Activated naive CD8-positive, alpha-beta T cell treated with anti-CD3 and anti-CD28 coated beads, Interleukin-2, amount 50 U/mL, for 16 hours (primary cell): ENCODE measurements at places on chromosomes 7 and 10.

DNA sequence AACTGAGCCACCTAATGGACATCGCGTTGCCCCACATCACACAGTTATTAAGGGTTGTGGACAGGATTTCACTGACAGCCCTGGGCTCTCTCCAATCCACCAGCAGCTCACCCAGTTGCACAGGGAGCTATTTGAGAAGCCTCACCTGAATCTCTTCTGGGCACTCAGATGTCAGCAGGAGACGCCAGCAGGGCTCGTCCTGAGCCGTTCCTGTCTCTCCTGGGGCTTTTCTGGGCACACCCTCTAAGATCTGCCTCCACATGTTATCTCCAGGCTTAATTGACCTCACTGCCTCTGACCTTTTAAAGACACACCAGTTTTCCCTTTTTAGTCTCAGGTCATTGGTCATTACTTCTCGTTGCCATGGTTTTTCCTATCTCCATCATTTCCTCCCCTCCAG, 63.0 kb downstream of the GRID1 start:
- DNase-seq = no peak

DNA sequence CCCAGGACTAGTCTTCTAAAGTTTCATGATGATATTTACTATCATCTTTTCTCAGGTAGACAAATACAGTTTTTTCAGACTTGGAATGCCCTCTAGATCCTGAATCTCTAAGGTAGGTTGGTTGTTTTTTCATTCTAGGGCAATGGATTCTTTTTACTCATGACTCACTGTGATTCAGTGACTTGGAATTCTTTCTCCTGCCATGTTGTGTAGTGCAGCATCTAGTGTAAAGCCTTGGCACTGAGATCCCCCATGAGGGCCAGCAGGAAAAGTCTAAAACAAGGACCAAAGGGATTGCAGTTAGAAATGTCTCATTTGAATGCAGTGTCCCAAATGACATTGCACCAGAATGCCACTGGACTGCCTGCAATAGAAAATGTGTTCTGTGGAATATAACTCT, 430.4 kb downstream of the NEBL start:
- no peak for DNase-seq

- DNase-seq = no peak
These were observed 47.0 kb downstream of the TBATA start for GRCh38 chr10:70738006-70738760.

DNA sequence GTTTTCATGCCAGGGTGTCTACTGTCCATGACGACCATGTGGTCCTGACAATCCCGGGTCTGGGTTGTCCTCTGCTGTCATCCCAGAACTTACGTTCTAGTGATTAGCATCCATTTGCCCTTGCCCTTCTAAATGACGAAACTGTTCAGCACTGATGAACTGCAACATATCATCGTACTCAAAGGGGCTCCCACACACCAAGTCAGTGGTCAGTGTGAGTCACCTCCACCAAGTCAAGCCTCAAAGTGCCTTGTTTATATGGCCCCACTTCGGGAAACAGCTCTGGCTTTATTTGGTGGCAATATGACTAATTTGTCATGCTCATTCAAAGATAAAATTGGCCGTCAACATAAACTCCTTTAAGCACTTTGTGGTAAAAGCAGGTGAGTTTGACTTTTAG, 110.7 kb downstream of the FRMD4A start:
- no peak for DNase-seq

- peak; percentile 93 for DNase-seq
These were observed 38.2 kb downstream of the PRSS2 start for GRCh38 chr7:142808802-142809583.

DNA sequence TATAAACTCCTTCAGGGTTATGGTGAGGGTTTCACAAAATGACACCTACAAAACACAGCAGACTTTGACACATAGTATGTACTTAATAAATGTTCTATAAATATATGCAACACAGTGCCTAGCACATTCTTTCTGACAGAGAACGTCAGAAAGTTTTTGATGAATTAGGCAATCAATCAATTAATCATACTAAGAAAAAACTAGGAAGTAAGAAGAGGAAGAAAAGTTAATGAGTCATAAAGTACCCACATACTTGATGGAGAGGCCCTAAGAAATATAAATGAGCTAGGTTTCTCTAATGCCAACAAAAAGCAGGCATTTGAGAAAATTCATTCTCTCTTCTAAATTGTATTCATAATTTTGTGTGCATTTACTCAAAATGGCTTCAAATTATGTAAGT, 192.7 kb upstream of the VWC2 start:
- DNase-seq = no peak

DNA sequence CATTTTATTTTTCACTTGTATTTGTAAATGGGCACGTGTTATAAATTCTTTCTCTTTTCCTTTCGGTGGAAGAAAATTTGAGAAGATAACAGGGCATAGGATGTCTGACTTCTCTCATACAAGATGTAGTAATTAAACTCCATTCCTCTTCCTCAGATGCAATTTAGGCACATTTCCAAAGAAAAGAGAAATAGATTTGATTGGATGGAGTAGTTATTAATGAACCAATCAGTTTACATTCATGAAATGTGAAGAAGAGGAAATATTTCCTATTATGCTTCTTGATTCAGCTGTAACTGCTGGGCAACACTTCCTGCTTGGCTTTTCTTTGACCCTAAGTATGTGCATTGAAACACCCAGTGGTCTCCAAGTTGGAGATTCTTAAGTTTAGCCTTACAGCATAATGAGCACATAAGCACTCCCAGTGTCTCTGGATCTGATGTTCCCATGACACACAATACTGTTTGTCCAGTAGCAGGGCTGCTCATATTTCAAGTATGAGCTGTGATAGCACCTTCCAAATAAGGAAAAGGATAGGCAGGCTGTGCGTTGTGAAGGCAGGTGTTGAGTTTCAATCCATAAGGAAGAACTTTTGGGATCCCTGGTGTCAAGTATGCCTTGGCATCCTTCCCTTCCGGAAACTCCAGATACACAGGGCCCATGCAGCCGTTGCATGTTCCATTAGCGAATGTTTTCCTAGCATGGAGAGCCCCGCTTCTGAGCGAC, 33.4 kb upstream of the COBL start:
- DNase-seq = no peak

DNA sequence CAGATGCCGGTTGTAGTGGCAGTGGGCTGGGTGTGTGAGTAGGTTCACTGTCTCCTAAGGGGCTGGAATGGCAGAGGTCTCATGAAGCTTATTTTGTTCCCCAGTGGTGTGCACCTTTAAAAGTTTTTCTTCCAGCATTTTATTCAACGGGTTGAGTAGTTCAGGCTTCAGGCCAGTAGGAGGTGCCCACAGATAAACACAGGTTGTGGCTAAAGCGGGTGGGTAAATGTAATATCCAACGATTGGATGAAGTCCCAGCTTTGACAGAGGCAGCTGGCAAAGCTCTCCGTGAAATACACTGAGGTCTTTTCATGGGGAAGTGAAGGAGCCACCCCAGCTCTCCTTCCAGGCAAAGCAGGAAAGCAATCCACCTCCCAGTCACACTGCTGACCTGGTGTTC, 339.8 kb upstream of the LRRTM3 start:
- no peak for DNase-seq

DNA sequence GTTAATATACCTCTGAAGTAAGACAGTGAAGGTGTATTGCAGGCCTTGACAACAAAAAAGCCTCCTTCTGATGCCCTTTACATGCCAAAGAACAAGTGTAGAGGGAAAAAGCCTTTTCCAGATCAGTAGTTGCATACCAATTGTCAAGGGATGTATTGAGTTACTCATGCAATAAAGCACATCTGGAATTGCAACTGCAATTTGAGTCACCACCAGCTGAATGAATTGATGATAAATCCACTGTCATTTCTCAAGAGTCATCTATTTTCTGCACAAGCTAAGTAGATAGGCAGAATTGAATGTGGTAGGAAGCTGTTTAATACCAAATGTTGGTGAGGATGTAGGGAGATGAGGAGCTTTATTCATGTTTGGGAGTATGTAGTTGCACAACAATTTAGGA, 325.9 kb upstream of the SMIM30 start:
- DNase-seq = no peak

DNA sequence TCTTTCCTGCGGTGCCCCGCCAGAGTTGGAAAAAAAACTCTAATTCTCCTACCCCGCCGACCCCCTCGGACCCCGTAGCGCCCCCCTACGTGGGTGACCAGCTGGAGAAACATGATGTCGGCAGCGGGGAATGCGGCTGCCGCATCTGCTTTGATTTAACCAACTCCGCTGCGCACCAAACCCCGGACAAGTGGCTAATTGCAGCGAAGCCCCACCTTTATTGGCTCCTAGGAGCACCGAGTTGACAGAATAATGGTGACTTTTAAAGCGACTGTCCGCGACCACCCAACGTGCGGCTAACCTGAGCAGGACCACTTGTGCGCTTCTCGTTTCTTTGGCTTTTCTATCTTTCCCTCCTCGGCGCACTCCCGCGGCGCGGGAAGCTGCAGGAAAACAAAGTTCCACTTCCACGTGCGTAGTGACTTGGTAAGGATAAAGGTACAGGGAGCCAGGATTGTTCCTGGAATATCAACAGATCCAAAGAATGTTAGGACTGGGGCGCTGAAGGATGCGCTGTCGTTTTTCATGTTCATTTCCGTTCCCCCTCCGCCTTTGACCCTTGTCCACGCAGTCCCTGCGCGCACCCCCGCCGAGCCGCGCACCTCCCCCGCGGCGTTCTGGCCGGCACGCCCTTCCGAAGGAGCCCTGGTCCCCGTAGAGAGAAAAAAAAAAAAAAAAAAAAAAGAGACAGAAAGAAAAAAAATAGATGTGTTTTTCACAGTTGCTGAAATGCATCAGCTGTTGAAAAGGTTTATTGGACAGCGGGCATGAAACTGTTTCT, 1.4 kb downstream of the WNT16 start:
- no peak for DNase-seq

GRCh38 chr7:7516156-7516555, 19.5 kb downstream of the COL28A1 start:
- no peak for DNase-seq

DNA sequence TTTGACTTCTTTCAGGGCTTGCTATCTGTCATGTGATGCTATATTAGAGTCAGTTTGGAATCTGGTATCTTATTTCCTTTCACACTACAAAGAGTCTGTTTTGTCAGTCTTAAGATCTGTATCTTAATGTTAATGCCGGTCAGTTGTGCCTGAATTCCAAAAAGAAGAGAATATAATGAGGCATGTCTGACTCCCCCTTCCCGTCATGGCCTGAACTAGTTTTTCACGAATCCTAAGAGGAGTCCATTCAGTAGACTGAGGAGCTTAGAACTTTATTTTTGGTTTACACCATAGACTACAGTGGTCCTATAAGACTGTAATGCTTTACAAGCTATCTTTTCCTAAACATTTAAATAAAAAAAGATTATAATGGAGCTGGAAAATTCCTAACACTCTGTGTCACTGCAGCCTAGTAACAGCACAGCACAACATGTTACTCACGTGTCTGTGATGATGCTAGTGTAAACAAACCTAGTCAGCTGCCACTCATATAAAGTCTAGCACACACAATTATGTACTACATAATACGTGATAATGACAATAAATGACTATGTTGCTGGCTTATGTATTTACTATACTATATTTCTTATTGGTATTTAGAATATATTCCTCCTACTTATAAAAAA, 50.6 kb downstream of the VPS41 start:
- no peak for DNase-seq

DNA sequence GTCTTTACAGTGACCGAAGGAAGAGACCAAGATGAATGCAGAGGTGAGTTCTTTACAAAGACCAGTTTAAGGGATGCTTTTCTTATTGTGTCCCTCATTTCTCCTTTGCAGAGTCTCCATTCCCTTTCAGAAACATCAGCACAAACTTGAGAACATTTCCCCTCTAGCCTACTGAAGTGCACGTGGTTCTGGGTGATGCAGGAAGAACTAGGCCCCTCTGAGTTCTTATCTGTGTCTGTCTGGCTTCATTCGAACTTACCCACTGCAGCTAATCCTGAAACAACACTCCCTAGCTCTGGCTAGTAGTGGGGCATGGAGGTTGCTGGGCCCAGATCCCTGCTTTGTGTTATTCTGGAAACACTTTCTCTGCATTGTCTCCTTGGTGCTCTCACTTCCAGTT, 12.6 kb downstream of the BLVRA start:
- DNase-seq = no peak

DNA sequence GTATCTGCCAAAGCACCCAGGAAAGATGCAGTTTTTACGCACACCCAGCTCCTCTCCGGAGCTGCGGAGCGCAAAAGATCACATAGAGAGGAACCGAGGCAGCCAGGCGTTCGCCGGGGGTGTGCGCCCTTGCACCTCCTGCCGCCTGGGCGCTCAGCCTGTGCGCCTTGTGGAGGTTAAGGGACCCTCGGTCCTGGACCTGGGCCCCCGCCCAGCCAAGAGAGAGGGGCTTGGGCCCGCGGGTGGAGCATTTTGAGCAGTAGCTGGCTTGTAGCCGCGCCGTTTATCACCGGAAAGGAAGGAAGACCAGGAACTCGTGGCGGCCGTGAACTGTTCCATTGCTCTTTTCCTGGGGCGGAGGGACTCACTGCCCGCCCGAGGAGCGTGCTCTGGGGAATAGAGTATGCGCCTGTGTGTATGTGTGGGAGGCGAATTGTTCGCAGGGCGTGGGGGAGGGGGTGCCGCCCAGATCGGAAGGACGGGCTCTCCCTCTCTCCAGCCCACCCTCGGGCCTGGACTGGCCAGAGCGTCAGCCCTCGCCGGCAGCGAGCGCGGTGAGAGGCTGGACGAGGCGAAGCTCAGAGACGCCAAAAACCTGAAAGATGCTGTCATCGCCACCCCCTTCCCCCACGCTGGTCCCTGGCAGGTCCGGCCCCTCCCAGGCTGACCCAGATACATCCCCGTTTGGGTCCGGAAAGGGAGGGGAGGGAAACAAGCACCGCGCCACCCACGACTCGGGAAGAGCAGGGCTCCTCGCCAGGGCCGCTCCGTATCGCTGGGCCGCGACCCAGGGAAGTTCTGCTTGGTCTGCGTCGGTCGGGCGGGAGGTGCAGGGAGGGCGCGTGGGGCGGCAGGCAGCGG, 1.2 kb upstream of the WNT2 start:
- no peak for DNase-seq

- no peak for DNase-seq
These were observed 39.0 kb downstream of the TET1 start for GRCh38 chr10:68598978-68599770.

DNA sequence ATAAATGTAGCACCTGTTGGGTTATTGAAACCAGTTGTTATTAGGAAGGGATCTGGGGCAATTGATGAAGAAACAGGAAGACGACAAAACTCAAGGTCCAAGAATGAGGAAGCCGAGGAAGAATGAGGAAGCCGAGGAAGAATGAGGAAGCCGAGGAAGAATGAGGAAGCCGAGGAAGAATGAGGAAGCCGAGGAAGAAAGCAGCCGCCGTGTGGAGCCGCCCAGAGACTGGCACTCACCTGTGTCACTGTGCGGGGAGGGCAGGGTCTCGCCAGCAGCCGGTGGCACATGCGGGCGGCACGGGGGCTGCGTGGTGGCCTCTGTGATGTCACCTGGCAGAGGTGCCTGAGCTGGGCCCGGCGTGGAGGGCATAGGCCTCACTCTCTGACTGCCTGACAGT, 71.1 kb upstream of the CFAP46 start:
- no peak for DNase-seq

DNA sequence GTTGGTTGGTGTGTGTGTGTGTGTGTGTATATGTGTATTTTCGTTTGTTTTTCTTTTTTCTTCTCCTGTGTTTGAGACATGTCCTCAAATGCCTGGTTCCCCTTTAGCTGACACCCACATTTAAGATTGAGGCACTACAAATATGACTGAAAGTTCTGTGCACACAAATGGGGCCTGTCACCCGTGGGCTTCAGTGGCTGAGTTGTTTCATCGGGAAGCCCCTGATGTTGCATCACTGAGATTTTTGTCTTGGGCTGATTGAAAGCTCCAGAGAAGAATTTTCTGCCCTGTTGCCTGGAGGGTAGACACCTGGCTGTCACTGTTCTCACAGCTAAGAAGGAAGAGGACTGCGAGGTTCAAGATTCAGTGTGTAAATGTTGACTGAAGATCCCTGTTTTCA, 283.8 kb upstream of the C7orf33 start:
- no peak for DNase-seq
